ENCODE measurements at places on chromosomes 5 and 9. TPM values are rescaled to one million over a fixed set of nuclear protein-coding genes. Genes with fewer than 3 reads are reported as not detected.

Gene MAP1B
- 20.6 TPM for total RNA-seq

GRCh38 chr5:10756549-10756948 is 4.5 kb downstream of the DAP start:
- no peaks in the 10 kb centered on the region for H3K27me3 ChIP-seq
- H3K4me3 ChIP-seq, result no peak overlapping the region
- H3K36me3 ChIP-seq, result peaks cover 27% of the 10 kb centered on the region
- peaks cover 21% of the 10 kb centered on the region for H3K4me1 ChIP-seq

Gene TRIM14
- total RNA-seq, result 82.5 TPM

DNA sequence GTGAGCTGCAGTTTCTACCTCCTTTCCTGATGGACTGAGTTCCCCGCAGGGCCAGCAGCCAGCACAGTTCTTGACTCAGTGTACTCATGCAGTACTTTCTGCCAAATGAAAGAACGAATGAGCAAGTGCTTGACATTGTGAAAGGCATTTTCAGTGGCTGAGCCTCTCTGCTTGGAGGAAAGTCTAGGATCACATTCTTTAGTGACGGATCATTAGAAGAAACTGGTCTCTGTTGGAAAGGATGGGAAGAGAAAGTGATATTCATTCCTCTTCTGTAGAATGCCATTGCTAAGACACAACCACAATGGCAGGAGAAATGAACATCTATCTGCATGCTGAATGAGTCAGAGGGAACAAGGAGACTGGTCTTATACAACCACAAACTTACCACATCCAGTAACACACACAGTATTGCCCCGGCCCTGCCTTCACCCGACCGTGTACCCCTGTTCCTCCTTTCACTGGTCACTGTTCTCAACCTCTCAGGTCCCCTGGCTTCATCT is 206.9 kb downstream of the CRB2 start:
- H3K4me1 ChIP-seq, result no peaks in the 10 kb centered on the region
- DNase-seq, result no peak
- no peak overlapping the region for H3K27ac ChIP-seq
- H3K27me3 ChIP-seq, result no peaks in the 10 kb centered on the region

Gene SH3RF2
- 11.5 TPM for total RNA-seq

Gene GPR151
- not detected for total RNA-seq

DNA sequence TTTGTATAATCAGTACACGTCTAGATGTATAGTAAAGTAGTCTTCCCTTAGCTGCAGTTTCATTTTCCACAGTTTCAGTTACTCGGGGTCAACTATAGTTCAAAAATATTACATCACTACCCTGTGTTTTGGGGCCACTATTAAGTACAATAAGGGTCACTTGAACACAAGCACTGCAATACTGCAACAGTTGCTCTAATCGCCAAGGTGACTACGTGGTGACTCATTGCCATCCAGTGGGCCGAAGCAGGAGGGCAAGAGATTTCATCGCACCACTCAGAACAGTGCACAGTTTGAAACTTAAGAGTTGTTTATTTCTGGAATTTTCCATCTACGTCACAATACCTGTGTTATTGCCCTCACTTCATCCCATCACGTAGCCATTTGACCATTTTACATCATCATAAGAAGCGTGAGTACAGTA is at the start of gene ARL14EPL:
Gene ARL14EPL (plus strand): TSS at position 379 of the 424 bp plus-strand sequence. CDS start 18,994 bp downstream, outside the sequence.
- H3K27me3 ChIP-seq, result no peaks in the 10 kb centered on the region
- H3K4me1 ChIP-seq, result no peaks in the 10 kb centered on the region
- no peak within 1 kb of the TSS for H3K27ac ChIP-seq
- H3K4me3 ChIP-seq, result no peak within 1 kb of the TSS

Gene SUSD3
- 5.3 TPM for total RNA-seq

DNA sequence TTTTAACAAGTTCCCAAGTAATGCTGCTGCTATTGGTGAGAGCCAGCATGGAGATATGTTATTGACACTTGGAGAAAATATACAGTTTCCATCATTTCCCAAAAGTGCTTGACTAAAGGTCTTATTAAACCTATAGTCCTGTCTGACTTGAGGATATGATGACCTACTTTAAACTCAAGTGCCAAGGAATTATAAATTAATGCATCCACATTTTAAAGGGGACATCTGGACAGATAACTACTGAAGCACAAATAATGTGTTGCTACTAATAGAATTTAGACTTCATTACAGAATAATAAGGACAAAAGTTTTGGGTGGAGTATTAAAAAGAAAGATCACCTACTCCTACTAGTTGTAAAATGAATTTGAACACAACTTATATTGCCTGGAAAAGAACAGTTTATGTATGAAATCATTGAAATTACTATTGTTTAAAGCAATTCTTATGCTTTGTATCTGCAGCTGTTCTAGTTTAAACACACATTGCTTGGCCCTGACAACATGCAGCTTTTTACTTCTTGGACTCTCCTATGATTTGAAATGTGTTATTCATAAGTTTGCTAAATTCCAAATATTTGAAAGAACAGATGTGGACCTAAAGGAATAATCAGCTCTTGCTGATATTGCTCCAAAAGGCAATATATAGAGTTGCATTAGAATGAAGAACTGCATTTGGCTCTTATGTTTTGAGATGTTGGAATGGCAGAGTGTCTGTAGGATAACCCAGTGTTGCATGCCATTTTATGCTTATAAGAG is 73.4 kb downstream of the SGCD start:
- no peaks in the 10 kb centered on the region for H3K27me3 ChIP-seq
- no peak overlapping the region for H3K27ac ChIP-seq
- H3K4me3 ChIP-seq, result no peak overlapping the region
- peaks cover 9% of the 10 kb centered on the region for H3K4me1 ChIP-seq
- no peaks in the 10 kb centered on the region for H3K36me3 ChIP-seq

DNA sequence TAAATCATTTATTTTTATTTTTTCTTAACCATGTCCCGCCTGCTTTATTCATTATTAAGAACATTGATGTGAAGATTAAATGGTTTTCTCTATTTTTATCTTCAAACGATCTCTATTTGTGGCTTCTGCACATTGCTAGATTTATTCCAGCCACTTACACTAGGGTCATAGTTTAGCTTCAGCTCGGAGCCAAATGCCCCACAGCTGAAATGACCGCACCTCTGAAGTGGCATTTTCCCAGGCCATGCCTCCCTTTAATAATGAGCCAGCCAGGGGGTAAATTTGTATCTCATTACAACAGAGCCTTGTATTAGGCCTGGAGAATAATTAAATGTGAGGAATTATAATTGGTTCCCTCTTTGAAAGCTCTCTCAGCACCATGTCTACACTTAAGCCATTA is 89.4 kb downstream of the DOCK8 start:
- no peaks in the 10 kb centered on the region for H3K4me1 ChIP-seq
- H3K27ac ChIP-seq, result peak overlapping the region; percentile 70
- H3K27me3 ChIP-seq, result no peaks in the 10 kb centered on the region
- no peak for DNase-seq
- peak overlapping the region; percentile 20 for H3K4me3 ChIP-seq

Gene TLR4
- 70.1 TPM for total RNA-seq

Gene FGF10
- total RNA-seq, result 7.6 TPM

DNA sequence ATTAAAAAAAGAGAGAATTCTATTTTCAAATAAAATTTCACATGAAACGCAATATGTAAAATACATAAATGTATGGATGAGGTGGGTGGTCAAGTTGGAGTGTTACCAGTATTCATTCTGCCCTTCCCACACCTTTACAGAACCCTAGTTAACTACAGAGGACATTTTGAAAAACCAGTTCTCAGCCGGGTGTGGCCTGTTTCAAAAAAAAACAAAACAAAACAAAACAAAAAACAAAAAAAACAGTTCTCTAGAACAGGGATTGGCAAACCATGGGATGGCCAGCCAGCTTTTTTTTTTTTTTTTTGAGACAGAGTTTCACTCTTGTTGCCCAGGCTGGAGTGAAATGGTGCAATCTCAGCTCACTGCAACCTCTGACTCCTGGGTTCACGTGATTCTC is 28.4 kb upstream of the HK3 start:
- H3K4me3 ChIP-seq, result no peak overlapping the region
- H3K4me1 ChIP-seq, result no peaks in the 10 kb centered on the region
- no peaks in the 10 kb centered on the region for H3K27me3 ChIP-seq
- no peak for DNase-seq
- H3K27ac ChIP-seq, result no peak overlapping the region

Gene C1QTNF3
- total RNA-seq, result 6.7 TPM

GRCh38 chr5:129099184-129099569 is 4.6 kb downstream of the ISOC1 start:
- no peak for DNase-seq
- H3K4me1 ChIP-seq, result peaks cover 28% of the 10 kb centered on the region
- H3K36me3 ChIP-seq, result no peaks in the 10 kb centered on the region
- H3K27ac ChIP-seq, result no peak overlapping the region
- H3K27me3 ChIP-seq, result no peaks in the 10 kb centered on the region

DNA sequence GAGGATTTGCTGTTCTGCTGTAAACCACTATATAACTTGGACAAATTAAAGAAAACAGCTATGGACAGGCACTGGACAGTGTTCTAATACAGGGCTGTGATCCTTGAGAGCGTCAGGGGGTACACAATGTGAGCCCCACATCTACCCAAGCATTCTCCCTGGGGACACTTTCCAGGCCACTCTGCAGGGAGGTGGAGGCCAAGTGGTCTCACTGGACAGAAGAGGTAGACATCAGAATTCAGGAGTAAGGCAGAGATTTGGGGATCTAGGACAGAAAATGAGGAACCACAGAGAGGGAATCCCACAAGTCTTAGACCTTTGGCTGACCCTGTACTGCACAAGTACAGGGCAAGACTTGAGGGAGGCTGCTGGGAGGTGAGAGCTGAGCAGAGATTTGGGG is 3.8 kb upstream of the IGFBPL1 start:
- no peak overlapping the region for H3K27ac ChIP-seq
- H3K4me3 ChIP-seq, result no peak overlapping the region
- no peaks in the 10 kb centered on the region for H3K36me3 ChIP-seq
- DNase-seq, result no peak

DNA sequence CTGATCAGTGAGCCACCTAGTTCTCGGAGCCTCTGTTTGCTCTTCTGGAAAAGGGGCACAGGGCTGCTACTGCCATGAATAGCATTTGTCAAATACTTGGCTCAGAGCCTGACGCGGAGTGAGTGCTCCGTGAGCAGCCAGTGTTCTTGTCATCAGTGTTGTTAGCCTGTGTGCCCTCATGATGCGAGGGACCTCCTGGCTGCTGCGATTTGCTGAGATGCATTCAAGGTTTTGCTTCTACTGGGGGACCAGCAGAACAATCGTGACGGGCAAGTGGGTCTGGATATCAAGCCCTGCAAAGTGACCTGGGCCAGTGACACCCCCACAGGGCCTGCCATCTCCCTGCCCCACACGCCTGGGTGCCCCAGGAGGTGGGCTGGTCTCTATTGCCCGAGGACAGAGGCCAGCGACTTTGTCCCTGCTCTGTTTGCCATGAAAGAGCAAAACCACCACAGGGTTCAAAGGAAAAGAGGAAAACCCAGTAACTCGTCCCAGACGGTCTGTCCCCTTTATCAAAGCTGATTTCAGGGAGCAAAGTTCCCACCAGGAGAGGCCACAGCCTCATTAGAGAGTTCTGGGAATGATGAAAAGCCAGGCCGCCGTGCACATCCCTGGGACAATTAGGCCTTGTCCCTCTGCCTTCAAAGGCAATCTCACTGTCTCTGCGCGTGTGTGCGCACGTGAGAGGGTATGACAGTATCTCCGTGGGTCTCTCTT is 86.5 kb upstream of the LMX1B start:
- no peaks in the 10 kb centered on the region for H3K36me3 ChIP-seq
- peak; percentile 37 for DNase-seq
- no peak overlapping the region for H3K4me3 ChIP-seq
- H3K27ac ChIP-seq, result no peak overlapping the region

- H3K4me3 ChIP-seq, result no peak overlapping the region
- no peaks in the 10 kb centered on the region for H3K36me3 ChIP-seq
- no peak for DNase-seq
- no peak overlapping the region for H3K27ac ChIP-seq
- H3K4me1 ChIP-seq, result no peaks in the 10 kb centered on the region
Observed at GRCh38 chr9:87786423-87786822, 60.5 kb downstream of the CTSL start.

GRCh38 chr9:99222416-99223270 is 561 bp downstream of the SEC61B start:
- H3K27ac ChIP-seq, result peak overlapping the region; percentile 92
- DNase-seq, result no peak
- peaks cover 65% of the 10 kb centered on the region for H3K4me1 ChIP-seq
- H3K4me3 ChIP-seq, result peak overlapping the region; percentile 82

Gene SLC4A9
- total RNA-seq, result 0.32 TPM

Gene UBLCP1
- total RNA-seq, result 28.9 TPM

Gene TLX3
- total RNA-seq, result not detected
